GM12878 (cell line): ENCODE measurements at places on chromosomes 6 and 20.

DNA sequence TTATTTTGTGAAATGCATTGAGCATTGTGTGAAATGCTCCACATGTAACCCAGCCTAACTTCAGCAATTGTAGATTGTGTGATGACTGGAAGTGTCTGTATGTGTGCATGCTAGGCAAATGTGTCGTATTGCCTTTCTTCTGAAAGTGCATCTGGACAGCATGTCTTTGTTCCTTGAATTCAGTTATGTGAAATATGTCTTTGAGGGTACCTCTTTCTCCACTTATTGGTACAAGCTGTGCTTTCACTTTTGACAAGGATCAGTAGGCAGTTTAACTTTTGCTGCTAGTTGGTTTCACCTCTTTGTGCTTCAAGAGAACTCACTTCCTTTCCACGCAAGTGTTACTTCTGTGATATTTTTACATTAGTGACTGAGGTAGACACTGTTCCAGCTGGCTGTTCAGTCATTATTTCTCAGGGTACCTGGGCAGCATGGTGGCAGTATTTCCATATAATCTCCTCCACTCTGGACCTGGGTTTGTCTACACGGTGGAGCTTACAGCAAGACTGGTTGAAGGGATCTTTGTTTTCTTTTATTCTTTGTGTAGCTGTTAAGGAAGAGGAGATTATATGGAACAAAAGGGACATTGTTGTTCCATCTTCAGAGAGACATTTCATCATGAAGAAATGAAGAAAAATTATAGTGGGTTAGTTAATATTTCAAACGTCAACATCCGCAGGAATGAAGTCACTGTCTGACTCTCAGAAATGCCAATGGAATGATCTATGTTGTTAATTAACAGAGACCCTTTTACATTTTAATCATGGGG is 175.4 kb downstream of the UTRN start:
- DNase-seq: peak; percentile 64

DNA sequence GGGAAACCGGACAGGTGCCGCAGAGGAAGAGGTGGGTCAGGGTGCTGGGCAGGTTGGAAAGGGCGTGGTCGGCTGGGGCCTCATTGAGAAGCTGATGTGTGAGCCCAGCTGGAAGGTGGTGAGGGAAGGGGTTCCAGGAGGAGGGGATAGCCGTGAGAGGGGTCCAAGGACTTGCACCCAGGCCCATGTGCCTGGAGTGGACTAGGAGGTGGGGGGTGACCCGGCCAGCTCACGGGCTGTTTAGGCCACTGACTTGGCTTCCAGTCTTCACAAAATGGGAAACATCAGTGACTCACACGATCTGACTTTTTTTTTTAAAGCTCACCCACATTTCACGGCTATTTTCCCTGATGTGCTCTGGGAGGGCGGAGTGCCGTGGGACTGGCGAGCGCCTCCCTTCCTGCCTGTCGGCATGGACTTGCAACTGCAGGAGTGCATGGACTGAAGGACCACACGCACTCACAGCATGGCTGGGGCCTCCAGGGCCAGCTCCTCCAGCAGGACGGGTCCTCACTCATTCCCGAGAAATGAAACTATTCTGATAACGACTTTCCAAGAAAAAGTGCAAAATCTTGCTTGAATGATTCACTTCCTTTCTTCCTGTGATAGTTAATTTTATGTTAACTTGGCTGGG is 13.5 kb upstream of the PDE10A start:
- DNase-seq: no peak

DNA sequence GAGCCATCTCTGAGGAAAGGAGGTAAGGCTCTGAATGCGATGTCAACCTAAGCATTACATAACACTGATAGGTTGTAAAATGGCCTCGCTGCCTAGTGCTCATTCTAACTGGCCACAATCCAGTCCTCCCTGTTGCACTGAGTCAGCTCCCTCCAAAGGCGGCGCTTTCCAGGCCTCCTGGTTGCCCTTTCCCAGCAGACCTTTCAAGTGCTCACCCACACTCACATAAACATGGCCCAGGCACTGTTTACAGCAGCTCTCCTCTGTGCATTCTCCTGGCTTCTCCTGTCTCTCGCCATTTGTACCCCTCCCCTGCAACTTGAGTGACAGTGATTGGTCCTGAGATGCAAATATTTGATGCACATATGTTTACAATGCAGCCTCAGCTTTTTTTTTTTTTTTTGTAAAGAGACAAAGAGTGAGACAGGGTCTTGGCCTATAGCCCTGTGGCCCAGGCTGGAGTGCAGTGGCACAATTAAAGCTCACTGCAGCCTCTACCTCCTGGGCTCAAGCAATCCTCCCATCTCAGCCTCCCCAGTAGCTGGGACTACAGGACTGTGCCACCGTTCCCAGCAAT is 36.8 kb upstream of the PRND start:
- no peak for DNase-seq

DNA sequence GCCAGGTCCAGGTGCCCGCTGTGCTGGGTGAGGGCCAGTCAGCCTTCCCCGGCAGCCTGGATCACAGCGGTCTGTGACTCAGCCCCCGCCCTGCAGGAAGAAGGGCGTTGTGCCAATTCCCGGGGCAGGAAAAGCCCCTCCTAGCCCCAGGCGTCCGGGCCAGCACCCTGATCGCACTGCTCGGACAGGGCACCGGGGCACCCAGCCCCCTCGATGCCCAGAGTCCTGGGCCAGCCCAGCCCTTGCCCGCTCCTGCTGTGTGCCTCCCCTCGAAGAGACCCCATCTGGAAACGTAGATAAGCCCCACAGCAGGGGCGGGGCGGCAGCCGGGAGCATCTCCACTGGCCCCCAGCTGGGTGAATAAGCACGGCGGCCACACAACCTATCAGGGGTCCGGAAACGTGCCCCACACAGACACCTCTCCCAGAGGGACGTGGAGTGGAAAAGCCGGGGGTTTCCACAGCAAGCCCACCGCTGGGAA is 9.9 kb downstream of the LAMA5 start:
- DNase-seq: no peak

DNA sequence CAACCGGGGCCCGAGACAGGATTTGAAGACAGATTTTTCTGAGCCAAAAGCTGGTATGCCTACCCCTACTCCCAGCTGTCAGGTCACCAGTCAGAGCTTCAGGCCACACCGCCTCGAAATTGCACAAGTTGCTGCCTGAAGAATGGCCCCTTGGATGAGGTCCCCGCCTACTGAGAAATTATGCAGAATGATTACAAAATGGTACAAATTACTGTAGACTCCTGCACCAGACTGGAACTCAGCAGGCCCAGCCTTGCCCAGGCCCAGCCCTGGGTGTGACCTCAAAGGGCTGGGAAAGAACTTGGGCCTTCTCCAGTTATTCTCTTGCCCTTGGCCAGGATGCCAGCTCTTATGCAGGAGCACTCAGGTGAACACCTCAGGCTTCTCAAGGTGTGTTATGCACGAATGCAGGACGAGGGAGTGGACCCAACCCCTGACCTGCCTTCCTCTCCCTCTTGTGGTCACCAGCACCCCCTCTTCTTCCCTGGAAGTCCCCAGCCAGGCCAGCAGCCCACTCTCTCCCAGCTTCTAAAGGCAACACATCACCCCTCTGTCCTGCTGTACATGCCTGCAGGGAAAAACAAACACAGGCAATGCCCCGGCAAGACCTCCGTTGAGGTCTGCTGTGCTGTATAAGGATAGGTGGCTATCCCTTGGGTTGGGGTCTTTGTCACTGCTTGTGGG is 88.7 kb upstream of the NAA20 start:
- DNase-seq: no peak

DNA sequence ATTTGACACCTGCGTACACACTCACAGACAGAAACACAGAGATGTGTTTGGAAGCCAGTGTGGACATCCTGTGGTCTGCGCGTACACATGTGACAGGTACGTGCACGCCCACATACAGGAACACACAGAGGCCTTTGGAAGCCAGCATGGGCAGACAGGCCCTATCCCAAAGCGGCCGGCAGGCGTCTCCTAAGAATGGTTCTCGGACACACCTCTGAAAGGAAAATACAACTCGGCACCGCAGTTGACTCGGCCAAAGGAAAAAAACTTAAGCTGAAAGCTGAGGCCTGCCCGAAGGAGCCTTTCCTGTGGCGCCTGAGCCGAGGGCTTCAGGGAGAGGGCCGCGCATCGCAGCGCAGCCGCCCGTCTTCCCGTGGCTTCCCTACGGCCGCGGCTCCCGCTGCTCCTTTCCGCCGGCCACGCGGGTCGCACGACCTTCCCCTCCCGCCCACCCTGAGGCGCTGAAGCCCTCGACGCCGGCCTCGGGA is 1.4 kb upstream of the CEP43 start:
- DNase-seq: peak; percentile 27

- DNase-seq: peak; percentile 36
These were observed 207.1 kb downstream of the PREX1 start for GRCh38 chr20:48620507-48621375.
